ENCODE measurements at places on chromosomes 5 and 9. TPM values are rescaled to one million over a fixed set of nuclear protein-coding genes. Genes with fewer than 3 reads are reported as not detected.

Gene RAB3C
- total RNA-seq = not detected

Gene NIPAL4
- total RNA-seq = not detected

DNA sequence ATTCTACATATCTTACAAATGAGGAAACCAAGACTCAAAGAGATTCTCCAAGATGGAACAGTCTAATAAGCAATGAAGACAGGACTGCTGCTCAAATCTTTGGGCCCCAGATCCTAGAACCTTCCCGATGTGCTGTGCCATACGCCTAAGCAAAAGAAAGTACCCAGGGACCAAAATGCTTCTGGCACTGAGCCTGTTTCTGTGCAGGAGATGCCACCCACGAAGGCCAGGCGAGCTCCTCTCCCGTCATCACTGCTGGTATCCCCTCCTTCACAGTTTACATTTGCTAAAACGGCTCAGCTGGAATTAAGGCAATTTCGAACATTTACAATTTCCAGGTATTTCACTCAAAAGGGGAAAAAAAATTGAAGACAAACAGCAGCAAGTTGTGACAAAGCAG is 277.5 kb downstream of the DENND1A start:
- no peak for DNase-seq

- DNase-seq = no peak
Measured at GRCh38 chr5:116472274-116472673, 102.3 kb downstream of the SEMA6A start.

Gene C9orf153
- total RNA-seq = not detected

GRCh38 chr9:1331546-1332038 is 281.4 kb downstream of the DMRT2 start:
- no peak for DNase-seq

Gene GRAMD2B
- total RNA-seq = 4.1 TPM

DNA sequence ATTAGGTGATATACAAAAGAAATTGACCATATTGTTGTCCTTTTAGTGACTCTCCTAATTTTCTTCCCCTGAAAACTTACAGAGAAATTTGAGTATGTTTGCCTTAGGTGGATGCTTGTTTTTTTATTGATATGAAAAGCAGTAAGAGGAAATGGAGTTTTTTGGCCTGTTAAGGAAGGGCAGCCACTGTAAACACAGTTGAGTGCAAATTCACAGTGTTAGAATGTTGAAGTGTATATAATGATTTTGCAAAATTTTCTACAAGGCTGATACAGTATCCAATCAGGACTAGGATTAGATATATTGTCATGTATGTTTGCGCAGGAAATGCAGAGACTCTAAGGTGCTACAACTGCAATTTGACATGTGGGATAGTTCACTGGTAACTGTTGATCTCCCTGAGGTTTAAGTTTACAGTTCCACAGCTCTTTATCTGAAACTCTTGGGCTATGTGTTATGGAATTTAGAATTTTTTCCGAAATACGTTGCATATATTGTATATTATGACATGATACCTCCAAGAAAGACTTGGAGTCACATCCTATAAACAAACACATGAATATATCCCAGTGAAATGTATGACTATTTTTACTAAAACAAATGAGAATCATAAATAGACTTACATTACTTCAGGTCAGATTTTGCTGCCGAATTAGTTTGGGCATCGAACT is 62.5 kb downstream of the FXN start:
- DNase-seq = no peak

Gene KIF20A
- total RNA-seq = 55.4 TPM

GRCh38 chr5:40627706-40628105 is 52.0 kb upstream of the PTGER4 start:
- no peak for DNase-seq

Gene FGF18
- 1.7 TPM for total RNA-seq
